ENCODE measurements at places on chromosomes 5 and 9. TPM values are rescaled to one million over a fixed set of nuclear protein-coding genes. Genes with fewer than 3 reads are reported as not detected.

DNA sequence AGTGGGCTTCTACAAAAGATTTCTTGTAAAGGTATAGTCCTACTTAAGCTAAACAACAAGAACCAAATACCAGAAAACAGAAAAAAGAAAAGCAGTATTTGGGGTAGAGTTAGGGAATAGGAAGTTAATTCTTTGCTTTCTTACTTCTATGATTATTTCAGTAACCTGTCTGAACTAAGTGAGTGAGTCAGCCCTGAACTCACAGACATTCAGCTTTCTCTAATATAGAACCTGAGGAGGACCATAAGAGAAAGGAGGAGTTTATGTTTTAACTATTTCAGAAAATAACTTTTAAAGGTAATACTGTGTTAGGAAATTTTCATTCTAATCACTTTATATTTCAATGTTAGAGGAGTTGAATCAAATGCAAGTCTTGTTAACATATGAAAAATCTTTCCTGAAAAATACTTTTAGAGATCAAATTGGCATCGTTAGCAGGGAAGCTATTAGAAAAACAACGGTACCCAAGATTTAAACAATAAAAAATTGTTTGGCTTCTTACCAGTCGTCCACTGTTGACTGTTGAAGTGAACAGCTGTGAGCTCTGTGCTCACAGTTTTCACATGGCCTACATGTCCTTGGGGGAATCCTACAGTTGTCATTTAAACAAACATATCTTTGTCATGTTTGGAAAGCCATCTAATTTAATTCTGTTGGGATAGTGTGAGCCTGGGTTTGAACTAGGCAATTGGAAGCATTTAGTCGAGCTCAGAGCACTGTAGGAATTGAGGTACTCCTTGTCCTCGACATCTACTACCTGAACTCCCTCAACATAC lies 19.9 kb upstream of the ZFAND5 start:
- no peak for DNase-seq

- DNase-seq: no peak
Observed at GRCh38 chr9:118088090-118088489, 383.9 kb downstream of the TLR4 start.

DNA sequence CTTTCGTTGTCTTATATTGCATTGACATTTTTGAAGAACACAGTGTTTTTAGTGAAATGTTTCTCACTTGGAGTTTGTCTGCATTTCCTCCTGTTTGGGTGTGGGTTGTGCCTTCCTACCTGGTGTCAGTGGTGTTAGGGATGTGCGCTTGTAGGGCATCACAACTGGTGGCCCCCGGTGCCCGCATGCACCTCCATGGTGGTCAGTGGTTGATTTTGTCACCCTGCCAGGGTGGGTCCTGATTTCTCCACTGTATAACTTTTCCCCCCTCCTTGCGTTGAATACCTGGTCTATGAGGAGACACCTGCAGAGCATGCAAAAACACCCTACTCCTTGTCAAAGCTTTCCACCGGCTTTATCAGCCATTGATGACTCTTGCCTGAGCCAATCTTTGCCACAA lies 132.9 kb downstream of the BARX1 start:
- DNase-seq: no peak

DNA sequence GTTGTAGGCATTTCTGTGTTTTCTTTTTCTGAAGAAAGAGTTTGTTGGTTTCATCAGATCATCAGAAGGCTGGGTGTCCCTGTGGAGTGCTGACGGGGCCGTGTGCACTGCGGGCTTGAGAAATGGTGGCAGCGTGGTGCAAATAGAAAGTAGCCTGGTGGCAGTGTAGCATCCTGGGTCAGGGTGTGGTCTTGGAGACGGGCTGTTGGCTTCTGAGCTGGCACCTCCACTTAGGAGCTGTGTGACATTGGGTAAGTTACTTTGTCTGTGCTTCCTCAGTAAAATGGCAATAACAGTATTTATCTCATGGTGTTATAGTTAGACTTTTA lies 10.0 kb upstream of the NDST1 start:
- no peak for DNase-seq

DNA sequence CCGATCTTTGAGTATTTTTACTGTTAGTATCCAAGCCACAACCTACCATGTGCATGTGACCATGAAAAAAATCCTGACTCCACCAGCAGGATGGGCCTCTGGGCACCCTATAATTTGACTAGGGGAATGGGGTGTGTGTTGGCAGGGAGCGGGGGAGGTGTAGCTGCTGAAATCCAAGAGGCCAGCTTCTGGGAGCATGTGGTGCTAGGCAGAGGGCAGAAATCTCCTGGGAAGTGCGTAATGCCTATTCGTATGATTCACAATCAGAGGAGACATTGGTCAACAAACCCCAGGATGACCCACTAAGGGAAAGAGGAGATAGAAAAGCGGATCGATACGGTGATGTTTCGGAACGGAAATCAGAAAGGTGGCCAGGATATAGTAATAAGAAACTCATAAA lies 149.9 kb downstream of the ARSB start:
- DNase-seq: peak; percentile 52

GRCh38 chr5:28710360-28710759 lies 1672.0 kb upstream of the CDH9 start:
- no peak for DNase-seq

- no peak for DNase-seq
Observed at GRCh38 chr9:122218071-122218934, 10.5 kb downstream of the LHX6 start.

DNA sequence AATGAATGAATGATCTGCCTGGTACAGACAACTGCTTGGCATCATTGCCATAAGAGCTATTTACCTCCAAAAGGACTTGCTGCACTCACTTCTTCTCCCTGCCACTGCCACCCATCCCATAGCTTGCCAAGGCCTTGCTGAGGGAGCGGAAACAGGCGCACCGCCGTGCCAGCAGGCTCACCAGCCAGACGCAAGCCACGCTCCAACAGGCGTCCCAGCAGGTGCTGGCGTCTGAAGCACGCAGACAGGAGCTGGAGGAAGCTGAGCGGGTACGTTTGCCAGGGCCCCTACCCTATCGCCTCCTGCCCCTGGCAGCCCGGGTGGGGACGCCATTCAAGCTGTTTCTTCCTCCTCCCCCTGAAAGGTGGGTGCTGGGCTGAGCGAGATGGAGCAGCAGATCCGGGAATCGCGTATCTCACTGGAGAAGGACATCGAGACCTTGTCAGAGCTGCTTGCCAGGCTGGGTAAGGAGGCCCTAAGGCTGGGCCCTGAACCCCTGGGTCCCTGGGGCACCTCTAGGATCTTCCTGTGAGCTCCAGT lies 8.9 kb upstream of the AIF1L start:
- DNase-seq: no peak

DNA sequence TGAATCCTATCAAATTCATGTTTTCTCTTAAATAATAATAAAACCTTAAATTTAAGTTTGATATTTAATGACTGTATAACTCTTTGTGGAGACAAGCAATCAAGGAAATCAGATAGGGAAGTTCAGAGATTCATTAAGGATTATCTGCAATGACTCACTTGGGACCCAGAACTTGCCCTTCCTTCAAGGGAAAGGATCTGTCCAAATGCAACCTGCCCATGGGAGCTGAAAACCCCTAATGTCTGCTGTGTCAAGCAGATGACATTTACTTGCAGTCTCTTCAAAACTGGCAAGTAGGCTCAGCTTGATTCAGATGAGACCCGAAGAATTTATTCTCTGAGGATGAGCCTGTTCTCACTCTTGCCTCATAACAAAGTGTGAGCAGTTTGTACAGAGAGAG lies 1577.6 kb downstream of the EFNA5 start:
- DNase-seq: no peak

DNA sequence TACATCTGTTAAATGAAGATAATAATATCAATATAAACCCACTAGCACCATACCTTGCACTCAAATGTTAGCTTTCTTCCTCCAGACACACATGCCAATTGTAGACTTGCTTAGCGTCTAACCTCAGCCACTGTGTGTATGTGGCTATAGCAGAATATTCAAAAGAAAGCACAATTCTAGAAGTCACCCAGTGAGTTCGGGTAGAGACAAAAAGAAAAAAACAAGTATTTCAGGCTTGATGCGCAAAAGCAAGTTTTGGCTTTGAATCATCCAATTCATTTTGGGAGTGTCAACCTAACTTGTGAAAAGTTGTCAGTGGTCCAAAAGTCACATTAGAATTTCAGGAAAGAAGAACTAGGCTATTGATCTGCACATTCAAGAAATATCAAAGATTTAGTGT lies 167.4 kb downstream of the PRELID2 start:
- DNase-seq: no peak

- no peak for DNase-seq
Observed at GRCh38 chr9:36319806-36320205, 61.6 kb upstream of the GNE start.

- no peak for DNase-seq
Observed at GRCh38 chr9:91004484-91004883, 202.9 kb downstream of the SYK start.

DNA sequence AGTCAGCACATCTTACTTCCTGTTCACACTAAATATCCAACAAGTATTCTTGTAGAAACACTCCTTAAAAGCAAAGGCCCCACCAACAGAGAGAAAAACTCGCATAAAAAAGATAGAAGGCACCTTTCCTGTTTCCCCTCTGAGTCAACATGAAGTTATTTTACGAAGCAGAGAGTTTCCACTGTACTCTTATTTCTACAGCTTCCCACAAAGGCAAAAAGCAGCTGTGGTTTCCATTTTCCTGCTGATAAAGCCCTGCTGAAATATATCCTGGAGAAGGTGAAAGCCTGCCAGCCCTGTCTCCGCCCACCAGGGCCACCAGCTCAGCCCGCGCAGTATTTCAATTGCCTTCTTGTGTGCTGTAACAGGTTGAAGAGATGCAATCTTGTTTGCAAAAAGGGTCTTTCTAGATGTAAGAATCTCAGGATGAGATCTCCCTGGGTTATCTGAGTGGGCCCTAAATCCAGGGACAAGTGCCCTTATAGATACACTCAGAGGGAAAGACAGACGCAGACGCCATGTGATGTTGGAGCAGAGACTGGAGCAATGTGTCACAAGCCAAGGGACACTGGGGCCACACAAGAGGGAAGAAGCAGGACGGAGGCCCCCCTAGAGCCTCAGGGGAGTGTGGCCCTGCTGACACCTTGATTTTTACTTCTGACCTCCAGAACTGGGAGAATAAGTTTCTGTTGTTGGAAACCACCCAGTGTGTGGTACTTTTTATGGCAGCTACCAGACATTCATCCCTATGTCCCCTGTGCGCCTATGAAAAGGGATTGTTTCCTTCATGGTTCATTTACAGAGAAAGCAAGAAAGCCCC lies 19.9 kb downstream of the SEMA4D start:
- no peak for DNase-seq

DNA sequence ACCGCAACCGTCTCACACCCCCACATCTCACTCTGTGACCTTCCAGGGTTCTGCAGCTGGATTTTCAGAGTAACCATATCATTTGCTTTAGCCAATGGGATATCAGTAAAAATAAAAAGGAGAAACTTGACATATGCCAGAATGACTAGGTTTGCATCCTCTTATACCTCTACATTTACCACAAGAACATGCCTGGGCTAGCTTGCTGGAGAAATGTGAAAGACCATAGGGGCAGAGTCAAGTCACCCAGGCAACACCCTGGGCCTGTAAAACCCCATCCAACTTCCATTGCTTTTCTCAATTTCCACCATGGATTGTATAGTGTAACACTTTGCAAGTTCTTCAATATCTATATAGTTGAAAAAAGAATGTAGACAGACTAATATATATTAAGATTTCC lies 731.1 kb downstream of the PTPRD start:
- DNase-seq: no peak

DNA sequence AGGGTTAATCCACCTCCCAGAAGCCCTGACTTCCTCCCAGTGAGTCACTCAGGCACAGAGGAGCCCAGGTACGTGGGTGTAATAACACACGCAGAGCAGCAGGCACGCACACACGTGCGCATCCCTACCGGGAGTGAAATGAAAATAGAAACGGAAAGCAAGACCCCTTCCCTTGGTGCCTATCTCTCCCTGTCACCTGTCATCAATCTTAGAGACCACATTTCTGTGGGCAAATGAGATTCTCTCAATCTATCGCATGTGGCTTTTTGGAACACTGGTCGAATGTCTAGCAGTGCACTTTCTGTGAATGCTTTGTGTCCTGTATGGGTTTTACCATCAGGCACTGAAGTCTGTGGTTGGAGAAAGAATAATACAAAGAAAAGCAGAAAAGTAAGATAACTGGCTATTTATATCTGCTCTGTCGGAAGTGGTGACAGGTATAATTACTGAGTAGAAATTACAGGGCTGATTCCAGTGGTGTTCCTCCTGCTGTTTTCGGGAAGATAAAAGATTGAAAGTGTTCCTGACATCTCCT lies 137.7 kb upstream of the GRIA1 start:
- DNase-seq: no peak

DNA sequence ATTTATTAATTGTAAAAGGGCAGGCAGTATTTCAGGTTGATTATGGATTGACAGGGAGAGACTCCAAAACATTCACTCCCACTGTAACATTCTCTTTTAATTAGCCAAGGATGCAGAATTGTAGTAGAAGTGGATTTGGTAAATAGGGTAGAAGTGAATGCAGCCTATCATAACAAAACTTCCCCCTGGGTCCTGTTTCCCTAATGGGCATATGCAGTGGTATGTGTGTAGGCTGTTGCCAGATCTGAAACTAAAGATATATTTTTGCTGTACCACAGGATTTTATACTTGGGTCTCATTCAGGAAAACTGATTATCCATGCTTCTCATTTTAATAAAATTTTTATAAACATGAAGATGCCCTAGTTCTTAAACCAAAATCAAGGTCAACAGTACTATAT lies 351.2 kb downstream of the KDM4C start:
- DNase-seq: no peak

DNA sequence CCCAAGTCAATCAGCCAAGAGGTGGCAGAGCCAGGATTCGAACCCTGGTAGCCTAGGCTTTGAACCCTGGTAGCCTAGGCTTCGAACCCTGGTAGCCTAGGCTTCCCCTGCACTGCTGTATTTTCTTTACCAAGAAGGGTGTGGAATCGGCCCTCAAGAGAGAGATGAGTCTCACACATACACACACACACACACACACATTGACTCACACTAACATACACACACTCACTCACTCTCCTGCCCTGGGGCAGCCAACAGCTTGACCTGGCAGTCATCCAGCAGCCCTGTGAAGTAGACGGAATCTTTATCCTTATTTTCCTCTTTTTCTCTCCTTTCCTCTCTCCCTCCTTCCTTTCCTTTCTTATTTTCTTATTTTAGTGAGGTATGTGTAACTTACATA lies 55.4 kb upstream of the RPL26L1 start:
- no peak for DNase-seq

DNA sequence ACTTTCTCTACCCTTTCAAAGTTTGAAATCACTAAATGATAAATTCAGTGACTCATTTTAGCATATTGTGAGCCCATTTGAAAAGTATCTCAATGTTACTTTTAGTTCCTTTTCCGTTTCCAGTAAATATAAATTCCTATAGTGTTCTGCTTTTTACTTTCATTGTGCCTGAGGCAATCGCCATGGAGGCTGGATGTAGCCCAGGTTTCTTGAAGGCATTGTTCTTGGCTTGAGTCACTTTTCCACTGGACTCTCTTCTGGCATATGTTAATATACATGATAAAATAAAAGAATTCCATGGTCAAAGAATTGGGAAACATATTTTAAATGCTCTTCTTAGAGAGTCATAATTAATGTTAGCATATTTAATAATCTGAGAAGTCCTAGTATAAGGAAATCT lies 327.0 kb downstream of the IZUMO3 start:
- DNase-seq: no peak

- DNase-seq: no peak
Observed at GRCh38 chr5:118070041-118070440, 918.3 kb downstream of the DTWD2 start.

The ANKRD33B gene
- total RNA-seq: 14.5 TPM

The GALNT12 gene
- 2.7 TPM for total RNA-seq

The SPINK4 gene
- total RNA-seq: not detected

The FKBP15 gene
- total RNA-seq: 18.2 TPM

The LRRC19 gene
- not detected for total RNA-seq

The SLC46A2 gene
- total RNA-seq: not detected

The ARID3C gene
- not detected for total RNA-seq
